NCI-H526 treated with DMSO at 0.1 percent for 48 hours (cell line): ENCODE measurements at places on chromosomes 1 and 21.

- no peak for DNase-seq
Observed at GRCh38 chr1:189868021-189868420, 609.6 kb downstream of the BRINP3 start.

DNA sequence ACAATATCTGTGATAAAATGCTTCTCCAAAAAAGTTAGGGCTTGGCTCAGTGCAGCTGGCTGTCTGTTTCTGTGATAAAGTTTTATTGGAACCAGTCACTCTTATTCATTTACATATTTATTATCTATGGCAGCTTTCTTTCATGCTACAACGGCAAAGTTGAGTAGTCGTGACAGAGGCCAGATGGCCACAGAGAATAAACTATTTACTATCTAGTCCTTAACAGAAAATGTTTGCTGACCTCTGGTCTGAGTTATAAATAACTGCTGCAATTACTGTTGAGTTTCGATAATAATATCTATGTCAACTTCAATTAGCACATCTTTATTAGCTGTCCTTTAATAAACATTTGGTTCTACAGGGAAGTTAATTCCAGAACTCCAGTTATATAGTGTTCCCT lies 180.2 kb upstream of the RUNX1 start:
- peak; percentile 8 for DNase-seq

DNA sequence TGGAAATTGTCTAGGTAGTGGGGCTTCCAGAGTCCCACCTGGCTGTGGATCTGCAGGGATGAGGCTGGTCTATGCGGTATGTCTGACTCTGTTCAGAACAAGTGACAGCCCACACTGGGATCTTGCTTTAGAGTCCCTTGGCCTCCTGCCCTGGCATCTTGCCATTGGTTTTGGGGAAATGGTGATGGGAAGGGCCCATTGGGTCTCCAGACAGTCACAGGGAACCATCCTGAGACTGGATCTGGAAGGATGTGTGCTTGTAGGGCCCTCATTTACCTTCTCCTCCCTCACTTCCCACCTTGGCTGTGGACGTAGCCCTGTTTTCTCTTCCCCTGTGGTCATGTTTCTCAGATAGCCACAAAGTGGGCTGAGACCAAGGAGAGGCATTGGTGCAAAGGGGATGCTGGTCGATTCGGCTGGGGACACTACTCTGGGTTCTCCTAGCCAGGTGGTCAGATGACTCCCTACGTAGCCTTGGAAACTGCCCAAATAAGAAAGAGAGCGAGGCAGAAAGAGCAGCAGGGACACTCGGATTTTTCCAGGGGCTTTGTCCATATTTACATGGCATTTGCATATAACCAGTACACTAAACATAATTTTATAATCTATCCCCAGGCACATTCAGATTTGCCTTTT lies 15.1 kb downstream of the SOX13 start:
- peak; percentile 91 for DNase-seq

DNA sequence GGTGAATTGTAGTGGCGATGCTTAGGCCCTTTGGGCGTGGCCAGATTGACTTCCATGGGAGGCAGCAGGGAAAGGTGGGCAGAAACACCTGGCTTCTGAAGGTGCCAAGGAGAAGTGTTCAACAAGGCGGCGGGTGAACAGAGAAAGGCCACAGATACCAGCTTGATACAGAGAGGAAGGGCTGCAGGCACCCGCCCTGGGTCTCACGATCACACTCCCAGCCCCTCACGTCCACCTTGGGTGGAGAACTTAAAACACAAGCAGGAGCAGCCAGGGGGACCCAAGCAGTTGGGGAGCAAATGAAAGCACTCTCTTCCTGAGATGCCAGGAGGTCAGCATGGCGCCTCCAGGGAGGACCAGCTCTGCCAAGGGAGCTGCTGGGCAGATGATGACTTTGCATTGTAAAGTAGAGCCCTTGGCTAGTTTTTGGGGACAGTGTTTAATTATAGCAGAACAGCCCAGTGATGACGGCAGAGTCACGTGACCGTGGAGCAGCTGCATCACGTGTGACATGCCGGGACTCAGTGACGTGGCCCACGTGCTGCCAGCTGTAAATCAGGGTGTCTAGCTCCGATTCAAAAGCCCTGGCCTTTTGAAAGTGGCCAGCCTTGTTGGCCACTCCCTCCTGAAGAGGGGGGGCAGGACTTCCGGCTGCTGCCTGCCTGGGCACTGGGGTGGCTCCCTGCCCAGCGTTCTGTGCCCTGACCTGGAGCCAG lies 19.0 kb downstream of the SLC37A1 start:
- DNase-seq: no peak

GRCh38 chr1:56811331-56811730 lies 7.9 kb downstream of the FYB2 start:
- DNase-seq: no peak

DNA sequence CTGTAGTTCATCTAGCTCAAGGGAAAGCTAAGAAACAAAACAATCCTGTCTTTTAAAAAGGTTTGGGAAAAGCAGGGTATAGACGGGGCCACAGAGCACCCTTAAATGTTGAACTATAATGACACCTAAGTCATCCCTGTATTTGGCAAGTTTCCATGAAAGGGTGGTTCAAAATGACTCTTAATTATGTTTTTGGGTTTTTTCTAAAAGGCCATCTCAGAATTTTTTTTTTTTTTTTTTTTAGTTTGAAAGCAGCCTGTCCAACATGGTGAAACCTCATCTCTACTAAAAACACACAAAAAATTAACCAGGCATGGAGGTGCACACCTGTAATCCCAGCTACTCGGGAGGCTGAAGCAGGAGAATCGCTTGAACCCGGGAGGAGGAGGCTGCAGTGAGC lies 22.2 kb downstream of the TOMM20 start:
- DNase-seq: no peak

DNA sequence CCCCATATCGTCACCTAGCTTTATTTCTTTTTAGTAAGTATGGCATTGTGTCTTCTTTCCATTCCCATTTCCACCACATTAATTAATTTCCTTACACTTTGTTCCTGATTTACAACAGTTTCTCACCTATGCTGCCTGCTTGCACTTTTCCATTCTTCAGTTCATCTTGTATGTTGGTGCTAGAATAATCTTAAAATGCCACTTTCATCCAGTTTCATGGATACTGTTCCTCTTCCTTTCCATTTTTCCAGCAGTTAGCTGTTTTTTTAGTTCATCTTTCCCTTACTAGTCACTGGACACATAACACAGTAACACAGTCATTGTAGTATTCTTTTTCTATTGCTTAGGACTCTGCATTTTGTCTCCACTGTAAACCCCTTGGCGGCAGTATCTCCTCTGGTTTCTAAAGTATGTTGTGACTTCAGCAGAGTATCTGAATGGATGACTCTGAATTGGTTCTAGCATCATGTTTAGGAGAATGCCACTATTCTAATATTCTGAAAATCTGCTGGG lies 2.1 kb downstream of the CDC7 start:
- DNase-seq: peak; percentile 54

DNA sequence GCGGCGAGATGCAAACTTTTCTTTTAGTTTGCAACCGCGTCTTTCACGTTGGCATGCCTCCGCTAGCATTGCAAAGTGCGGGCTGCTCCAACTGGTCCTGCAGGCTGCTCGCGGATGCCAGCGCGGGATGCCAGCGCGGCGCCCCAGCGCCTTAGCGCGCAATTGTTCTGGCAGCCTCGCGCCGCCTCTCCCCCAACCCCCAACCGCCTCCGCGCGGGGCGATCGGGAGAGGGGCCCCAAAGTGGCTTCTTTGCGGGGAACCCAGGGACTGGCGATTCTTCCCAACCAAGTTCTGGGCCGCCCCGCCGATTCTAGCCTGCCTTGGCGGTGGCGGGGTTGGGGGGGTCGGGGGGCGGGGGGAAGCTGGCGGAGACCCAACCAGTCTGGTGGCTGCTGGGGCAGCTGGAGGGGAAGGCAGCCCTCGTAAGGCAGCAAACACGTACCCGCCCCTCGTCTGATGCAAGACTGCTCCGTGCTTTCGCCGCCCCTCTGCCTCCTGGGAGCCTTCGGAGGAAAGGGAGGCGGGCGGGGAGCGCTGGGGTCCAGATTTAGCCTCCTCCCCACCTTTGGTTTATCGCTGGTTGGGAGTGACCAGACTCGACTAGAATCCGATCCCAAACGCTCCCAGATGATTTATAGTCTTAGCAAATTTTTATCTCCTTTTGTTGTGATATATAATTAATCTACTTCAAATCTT lies 756 bp downstream of the PHGDH start:
- DNase-seq: peak; percentile 73

DNA sequence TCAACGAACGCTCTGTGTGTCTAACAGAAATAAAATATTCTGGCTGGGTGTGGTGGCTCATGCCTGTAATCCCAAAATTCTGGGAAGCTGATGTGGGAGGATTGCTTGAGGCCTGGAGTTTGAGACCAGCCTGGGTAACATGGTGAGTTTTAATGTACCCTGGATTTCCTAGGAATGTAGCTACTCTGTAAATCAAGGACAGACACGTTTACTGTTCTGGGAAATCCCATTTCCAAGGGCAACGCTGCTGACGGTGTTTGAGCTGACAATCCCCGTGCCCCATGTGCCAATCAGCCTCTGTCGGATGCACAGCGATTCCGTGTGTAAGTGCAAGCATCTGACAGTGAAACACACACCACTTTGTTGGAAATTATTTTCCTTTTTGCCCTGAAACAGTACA lies 8.0 kb downstream of the CORT start:
- DNase-seq: no peak

- no peak for DNase-seq
Observed at GRCh38 chr1:12511516-12512468, 106.2 kb downstream of the DHRS3 start.

GRCh38 chr1:10793129-10793651 lies 3.3 kb downstream of the CASZ1 start:
- DNase-seq: peak; percentile 42

DNA sequence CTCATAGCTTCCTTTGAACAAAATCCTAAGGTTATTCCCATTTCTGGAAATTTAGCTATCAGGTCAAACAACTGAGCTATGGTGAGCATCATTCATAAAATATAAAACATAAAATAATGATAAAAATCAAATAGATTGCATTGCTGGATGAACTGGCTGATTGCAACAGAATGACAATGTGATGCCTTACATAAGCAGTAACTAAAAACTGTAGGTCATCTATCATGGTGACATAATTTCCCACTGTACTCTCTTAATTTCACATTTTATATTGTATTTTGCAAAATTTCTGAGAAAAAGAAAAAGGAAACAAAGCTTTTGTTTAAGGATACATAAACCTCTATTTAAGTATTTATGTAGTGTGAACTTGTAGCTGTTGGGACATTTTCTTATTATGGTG lies 4.6 kb downstream of the PTGER3 start:
- DNase-seq: no peak

GRCh38 chr1:180945551-180945950 lies 32.9 kb downstream of the KIAA1614 start:
- DNase-seq: no peak

- DNase-seq: no peak
Observed at GRCh38 chr1:98467122-98467521, 194.4 kb upstream of the SNX7 start.

DNA sequence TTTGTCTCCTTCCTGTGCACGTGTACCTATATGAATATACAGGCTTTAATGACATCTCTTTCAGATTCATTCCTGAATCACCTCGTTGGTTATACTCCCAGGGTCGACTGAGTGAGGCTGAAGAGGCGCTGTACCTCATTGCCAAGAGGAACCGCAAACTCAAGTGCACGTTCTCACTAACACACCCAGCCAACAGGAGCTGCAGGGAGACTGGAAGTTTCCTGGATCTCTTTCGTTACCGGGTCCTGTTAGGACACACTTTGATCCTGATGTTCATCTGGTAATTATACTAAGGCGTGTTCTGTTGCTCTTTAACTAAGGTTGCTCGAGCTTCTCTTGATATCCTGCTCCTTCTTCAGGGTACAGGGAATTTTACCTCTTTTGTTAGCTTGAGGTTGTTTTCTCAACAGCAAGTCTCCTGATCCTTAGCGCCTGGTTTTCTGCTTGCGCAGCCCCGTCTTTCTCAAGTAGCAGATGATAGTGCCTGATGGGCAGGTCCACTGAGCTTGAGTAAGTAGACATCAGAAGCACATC lies 55.1 kb downstream of the SLC22A15 start:
- no peak for DNase-seq

- DNase-seq: no peak
Observed at GRCh38 chr21:43854773-43855633, 10.0 kb upstream of the AGPAT3 start.

DNA sequence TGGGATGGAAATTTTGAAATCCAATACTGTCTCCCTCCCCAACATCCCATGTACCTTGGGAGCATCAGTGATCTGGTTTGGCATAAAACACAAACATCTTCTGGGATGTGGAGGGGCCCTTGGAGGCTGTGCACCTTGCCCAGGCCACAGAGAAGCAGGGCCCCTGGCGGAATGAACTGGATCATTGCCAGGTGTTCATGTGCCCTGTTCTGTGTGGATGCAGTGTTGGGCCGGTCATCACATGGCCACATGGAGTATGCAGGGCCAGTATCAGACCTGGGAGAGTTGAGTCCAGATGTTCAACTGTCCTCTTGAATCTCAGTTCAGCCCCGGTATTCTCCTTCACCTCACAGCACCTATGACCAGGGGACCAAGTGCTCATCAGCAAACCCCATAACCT lies 26.9 kb downstream of the ARHGEF10L start:
- DNase-seq: no peak

GRCh38 chr1:58908561-58909560 lies 125.0 kb upstream of the JUN start:
- no peak for DNase-seq

- no peak for DNase-seq
Observed at GRCh38 chr1:72649991-72650390, 367.7 kb upstream of the NEGR1 start.

DNA sequence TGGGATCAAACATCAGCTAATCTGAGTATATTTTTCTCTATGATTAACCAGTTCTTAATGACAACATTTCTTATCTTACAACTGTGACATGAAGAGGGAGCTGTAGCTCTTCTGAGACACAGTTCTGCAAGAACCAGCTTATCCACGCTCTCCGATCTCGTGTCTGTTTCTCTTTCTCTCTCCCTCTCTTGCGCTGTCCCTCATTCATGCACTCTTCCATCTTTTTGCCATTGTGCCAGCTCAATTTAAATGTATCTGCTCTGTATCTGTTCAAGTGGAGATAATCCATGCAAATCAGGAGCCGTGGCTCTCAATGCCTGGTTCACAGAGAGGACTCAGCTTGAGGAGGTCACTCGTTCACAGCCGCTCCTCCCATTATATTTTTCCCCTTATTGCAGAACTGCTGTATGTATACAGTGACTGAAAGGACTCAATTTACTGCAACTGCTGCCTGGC lies 494.7 kb upstream of the ADGRL2 start:
- peak; percentile 95 for DNase-seq

DNA sequence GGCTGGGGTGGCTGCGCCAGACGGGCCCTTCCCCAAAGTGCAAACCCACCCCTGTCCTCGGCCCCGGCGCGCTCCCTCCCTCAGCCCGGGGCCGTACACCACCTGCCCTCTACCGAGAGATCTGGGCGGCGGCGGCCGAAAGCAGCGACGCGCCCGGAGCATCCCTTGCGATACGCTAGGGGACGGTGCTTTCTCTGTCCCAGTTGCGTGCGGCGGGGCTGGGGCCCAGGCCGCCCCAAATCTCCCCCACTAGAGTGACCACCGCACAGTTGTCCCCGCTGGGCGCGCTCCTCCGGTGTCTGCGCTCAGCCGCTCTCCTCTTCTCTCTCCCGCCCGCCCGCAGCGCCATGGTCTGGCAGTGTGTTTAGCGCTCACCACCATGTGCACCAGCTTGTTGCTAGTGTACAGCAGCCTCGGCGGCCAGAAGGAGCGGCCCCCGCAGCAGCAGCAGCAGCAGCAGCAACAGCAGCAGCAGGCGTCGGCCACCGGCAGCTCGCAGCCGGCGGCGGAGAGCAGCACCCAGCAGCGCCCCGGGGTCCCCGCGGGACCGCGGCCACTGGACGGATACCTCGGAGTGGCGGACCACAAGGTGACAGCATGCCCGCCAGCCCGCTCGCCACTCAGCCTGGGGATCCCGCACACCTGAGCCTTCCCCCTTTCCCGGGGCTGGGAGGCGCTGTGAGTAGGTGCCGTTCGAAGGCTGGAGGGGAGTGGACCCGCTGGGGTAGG lies 1.0 kb downstream of the ST6GALNAC5 start:
- peak; percentile 78 for DNase-seq
